Stimulated activated CD4-positive, alpha-beta T cell treated with anti-CD3 and anti-CD28 coated beads, Interleukin-1b, Interleukin-23, amount 100 ng/mL, for 1 hour (primary cell): ENCODE measurements at places on chromosomes 7 and 10.

GRCh38 chr10:13450069-13450468, 78.7 kb downstream of the BEND7 start:
- no peak for DNase-seq

DNA sequence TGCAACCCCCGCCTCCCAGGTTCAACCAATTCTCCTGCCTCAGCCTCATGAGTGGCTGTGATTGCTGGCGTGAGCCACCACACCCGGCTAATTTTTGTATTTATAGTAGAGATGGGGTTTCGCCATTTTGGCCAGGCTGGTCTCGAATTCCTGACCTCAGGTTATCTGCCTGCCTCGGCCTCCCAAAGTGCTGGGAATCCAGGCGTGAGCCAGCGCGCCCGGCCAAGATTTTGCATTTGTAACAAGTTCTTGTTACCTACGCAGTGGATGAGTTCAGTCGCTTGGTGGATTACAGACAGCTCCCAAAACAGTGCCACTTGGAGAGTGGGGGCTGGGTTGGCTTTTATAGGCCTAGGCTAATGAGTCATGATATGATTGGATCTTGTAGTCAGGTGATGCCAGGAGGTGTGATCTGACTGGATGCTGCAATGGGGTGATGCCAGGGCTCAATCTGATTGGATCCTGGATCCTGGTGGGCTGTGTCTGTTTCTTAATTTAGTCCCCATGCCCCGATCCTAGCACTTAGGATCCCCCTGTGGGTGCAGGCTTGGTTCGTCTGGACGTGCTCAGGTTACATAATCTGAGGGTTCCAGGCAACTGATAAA, 20.3 kb downstream of the SBDS start:
- no peak for DNase-seq

GRCh38 chr10:132239126-132240031, 52.6 kb downstream of the DPYSL4 start:
- no peak for DNase-seq

DNA sequence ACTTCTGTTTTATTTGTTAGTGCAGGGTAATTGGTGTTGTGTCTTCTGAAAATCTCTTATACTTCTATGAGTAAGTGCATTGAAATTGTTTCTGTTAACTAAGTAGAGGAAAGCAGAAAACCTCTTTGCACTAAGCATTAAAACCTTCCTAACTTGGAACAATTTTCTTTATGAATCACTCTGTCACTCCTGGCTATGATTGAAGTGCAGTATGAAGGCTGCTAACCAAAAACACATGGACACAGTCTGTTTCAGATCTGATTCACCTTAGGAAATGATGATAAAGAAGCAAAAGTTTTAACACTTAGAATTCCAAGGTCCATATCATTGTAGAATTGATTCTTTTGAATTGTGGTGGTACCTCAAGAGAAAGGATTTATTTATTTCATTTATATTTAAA, 41.9 kb downstream of the MET start:
- no peak for DNase-seq

DNA sequence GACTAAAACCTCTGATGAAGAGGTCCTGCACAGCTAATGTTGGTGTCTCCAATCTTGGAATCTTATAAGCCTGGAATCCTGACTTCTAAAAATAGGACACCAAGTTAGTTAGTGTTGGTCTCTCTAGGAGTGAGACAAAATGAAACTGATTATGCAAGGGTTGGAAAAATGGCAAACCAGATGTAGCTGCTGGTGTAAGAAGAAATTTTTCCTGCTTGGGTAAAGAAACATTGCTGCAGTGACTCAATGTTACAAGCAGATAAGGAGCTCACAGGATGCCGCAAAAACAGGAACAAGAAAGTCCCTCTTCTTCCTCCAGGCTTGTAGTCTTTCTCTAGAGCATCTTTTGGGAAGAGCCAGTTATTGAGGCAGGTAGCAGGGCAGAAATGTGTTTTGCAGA, 449.0 kb downstream of the ETV1 start:
- DNase-seq, result no peak

GRCh38 chr10:97836446-97836845, 13.2 kb upstream of the GOLGA7B start:
- no peak for DNase-seq

- DNase-seq, result no peak
These were observed 113.1 kb downstream of the ZMIZ1 start for GRCh38 chr10:79181698-79182521.

- no peak for DNase-seq
These were observed 29.7 kb upstream of the DNAJB6 start for GRCh38 chr7:157306846-157307838.

DNA sequence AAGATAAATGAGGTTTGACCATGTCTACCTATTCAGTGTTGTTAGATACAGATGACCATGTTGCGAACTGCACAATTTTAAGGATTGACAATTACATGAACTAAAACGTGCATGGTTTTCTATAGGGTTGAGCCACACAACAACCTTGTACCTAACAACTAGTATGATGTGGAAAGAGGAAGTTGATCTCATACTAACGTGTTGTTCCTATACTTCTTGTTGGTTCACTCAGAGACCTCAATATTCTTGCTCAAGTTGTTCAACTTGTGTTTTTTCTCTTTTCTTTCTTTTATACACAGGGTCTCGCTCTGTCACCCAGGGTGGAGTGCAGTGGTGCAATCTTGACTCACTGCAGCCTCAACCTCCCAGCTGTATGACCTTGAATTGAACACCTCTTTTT, 6.1 kb upstream of the KEL start:
- DNase-seq, result no peak

GRCh38 chr7:138726288-138726687, 25.1 kb upstream of the SVOPL start:
- no peak for DNase-seq

GRCh38 chr10:43200538-43201390, 62.5 kb downstream of the CSGALNACT2 start:
- DNase-seq, result no peak

GRCh38 chr7:118080947-118081346, 103.0 kb upstream of the LSM8 start:
- DNase-seq, result no peak

DNA sequence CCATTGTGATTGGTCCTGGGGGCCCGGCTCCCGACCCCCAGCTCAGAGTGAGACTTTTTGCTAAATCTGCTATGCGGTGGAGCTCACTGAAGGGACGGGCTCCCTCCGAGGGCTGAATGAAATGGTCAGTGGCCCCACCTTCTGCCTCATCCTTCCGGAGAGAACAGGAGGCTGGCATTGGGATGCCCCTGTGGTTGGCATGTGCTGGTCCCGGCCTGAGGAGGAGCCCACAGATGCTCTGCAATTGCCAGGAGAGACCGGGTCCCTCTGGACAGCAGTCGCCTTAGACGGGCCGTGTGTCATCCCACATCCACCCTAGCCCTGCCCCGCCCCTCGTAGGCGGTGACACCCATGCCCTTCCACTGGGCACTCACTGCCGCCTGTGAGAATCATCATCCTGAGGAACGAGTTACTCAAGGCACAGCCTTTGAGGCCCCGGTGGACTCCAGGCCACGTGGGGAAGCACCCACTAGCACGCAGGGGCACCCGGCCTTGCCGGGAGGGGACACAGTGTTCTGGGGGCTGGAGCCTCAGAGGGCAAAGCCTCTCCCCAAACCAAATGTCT, 21.2 kb upstream of the DPYSL4 start:
- DNase-seq, result no peak

DNA sequence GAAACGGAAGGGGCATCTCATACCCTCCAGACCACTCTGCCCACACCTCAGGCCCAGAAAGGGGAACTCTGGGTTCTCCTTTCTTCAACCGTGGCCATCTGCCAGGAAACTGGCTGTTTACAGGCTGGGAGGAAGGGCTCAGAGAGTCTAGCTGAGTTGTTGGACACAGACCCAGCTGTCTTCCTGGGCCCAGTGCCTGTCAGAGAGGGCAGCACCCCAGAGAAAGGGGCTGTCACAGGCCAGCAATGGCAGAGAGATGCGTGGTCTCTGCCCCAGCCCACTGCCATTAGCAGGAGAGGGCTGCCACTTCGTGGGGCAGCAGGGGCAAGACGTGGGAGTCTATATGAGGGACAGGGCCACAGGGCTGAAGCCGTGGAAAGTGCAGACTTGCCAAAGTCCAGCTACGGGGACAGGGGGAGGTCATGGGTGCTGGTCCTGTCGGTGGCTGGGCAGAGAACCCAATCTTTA, 11.0 kb downstream of the GRID1 start:
- DNase-seq, result no peak

GRCh38 chr7:12583176-12583575, 12.7 kb downstream of the SCIN start:
- DNase-seq, result no peak

- no peak for DNase-seq
These were observed 46.1 kb downstream of the MPP7 start for GRCh38 chr10:28256776-28257175.

GRCh38 chr10:48819783-48820182, 119.9 kb downstream of the LRRC18 start:
- no peak for DNase-seq

DNA sequence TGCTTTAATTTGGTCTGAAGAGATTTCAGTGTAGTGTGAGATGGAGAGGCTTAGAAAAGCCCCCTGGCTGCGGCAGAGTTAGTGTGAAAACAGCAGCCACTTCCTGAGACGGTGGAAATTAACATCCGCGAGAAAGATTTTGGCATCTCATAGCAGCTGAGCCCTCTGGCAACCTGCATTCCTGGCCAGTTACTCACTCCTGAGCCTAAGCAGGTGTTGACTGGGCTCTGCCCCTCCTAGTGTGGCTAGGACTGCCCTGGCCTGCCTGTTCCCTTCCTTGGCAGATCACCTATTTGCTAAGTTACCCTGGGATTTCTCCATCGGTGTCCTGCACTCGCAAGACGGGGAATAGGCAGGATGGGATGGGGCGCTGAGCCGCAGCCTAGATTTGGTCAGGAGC, 57.6 kb upstream of the LMTK2 start:
- no peak for DNase-seq

DNA sequence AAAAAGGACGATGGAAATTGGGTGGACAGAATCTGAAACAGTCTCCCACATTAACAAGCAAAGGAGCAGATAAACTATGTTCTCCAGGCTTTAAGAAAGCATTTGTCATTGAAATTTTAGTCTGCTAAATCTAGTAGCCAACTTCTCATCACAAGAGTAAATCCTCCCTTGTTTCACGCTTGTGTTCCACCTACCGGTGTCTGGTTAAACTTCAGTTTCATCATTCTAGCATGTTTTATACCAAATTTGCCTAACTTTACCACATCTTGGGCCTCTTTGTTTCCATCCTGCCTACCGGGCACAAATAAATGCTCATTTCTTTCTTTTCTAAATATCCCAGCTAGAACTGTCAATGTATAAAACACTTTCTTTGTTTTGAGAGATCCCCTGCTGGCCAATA, 5.8 kb downstream of the LIPA start:
- DNase-seq, result no peak

DNA sequence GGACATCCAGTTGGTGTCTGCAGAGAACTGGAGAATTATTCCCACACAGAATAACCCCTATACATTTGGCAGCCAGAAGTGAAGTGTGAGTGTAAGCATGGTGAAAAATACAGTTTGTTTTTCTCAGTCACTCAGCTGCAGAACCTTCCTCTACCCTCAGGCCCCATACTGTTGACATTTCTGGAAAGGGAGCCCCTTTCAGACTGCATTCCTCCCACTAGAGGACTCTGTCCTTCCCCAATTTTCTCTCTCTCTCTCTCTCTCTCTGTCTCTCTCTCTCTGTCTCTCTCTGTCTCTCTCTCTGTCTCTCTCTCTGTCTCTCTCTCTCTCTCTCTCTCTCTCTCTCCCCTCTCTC, 86.8 kb upstream of the STEAP1B start:
- DNase-seq, result no peak

DNA sequence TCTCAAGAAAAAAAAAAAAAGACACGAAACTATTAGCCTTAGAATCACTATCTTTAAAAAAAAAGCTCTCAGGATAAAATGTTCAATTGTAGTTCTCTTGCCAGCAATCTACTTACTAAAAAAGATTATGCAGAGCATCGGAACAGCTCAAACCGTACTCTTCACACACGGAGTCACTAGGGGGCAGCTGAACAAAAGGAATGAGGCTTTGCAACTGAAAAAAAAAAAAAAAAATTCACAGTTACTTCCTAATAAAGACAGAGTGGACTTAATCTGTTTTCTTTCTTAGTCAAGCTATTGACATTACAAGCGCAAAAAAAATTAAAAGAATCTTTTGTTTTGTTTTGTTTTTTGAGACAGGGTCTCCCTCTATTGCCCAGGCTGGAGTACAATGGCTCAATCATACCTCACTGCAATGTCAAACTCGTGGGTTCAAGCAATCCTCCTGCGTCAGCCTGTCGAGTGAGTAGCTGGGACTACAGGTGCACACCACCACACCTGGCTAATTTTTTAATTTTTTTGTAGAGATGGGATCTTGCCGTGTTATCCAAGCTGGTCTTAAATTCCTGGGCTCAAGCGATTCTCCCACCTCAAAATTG, 11.5 kb downstream of the PMS2 start:
- peak; percentile 15 for DNase-seq

GRCh38 chr10:14144451-14144850, 186.3 kb downstream of the FRMD4A start:
- DNase-seq, result no peak

DNA sequence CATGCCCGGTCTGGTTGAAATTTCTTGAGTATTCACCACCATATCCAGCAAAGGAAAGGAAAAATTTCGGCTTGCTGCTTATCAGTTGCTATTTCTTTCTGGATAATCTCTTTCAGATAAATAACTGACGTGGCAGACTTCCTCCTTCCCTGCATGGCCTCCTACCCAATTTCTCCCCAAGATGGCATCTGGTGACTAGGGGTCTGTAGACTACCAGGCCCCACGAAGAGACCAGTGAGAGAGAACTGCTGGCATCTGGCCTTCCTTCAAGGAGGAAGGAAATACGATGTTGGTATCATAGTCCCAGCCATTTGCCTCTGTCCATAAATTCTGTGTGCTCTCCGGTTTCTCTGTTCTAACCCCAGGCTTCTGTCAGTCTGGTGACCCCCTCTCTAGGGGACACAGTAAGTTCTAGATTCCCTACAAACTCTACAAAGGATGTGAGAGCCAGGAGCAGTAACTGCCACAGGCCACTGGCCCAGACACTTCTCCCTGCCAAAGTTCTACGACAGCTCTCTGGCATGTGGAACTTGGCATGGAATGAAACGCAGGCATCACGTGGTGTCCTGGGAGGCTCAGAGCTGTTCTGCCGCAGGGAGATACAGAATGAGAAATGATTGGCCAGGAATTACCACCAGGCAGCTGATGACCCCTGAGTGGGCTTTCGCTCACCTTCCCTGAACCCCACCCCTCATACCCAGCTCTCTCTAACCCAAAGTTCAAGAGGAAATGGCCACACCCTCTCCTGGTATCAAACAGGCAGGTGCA, 30.0 kb upstream of the MSRB2 start:
- DNase-seq, result no peak
